T follicular helper cell (primary cell): ENCODE measurements at places on chromosomes 1 and 21.

GRCh38 chr1:220921498-220921897, 42.3 kb downstream of the HLX start:
- no peak for DNase-seq

DNA sequence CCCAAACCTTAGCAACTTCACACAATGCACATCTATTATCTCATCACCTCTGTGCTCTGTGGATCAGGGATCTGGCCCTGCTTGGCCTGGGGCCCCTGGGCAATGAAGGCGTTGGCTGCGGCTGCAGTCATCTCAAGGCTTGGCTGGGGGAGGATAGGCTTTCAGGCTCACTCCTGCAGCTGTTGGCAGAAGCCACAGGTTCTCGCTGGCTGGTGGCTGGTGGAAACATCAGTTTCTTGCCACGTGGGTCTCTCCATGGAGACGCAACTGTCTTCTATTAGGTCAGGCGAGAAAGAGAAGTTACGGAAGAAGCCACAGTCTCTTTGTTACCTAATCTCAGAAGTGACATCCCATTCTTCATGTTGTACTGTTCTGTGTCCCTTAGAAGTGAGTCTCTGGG, 3.6 kb upstream of the NPPA start:
- no peak for DNase-seq

GRCh38 chr21:32256873-32257620, 21.8 kb downstream of the MIS18A start:
- DNase-seq = no peak

DNA sequence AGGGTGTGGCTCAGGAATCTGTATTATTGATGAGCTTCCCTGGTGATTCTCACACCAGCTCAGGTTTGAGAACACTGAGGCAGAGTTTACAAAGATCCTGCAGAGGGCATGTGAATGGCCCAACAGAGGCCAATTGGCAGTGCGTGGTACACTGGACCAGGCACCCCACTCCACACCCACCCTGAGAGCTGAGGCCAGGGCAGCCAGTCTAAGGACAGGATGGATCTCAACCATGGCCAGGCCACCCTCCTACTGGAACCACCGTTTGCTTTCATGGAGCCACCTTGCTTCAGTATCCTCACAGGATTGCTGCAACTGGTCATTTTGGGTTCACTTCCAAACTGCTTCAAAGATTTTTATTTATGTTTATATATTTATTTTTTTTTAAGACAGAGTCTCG, 7.3 kb upstream of the RASSF5 start:
- DNase-seq = no peak

DNA sequence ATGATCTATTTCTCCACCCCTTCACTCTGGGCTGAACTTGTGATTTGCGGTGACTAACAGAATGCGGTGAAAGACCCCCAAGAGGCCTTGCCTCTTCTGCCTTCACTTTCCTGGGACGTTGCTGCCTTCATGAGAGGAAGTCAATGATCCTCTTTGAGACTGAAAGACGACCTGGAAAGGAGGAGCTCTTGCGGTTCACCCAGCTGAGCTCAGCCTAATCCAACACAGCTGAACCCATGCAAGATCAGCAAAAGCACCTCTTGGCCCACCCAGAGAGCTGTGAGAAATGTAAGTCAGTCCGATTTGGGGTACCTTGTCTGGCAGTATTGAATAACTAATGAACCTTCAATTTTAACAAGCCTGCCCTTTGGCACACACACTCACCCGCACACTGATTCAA, 767.4 kb upstream of the TPTE start:
- no peak for DNase-seq

DNA sequence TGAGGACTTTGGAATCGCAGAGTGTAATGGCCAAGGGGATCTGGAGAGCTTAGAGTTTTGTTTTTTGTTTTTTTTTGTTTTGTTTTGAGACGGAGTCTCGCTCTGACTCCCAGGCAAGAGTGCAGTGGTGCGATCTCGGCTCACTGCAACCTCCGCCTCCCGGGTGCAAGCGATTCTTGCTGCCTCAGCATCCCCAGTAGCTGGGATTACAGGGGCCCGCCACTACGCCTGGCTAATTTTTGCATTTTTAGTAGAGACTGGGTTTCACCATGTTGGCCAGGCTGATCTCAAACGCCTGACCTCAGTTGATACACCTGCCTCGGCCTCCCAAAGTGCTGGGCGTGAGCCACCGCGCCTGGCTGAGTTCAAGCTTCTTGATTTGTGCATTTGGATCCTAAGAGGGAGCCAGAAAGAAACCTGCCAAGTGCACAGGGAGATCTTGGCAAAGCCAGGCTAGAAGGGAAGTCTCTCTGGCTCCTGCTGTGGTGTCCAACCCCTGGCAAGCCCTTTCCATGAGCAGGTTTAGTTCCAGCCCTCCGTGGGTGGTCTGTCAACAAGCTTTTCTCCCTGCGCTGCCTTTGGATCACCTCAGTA, 852 bp downstream of the FAAH start:
- no peak for DNase-seq

DNA sequence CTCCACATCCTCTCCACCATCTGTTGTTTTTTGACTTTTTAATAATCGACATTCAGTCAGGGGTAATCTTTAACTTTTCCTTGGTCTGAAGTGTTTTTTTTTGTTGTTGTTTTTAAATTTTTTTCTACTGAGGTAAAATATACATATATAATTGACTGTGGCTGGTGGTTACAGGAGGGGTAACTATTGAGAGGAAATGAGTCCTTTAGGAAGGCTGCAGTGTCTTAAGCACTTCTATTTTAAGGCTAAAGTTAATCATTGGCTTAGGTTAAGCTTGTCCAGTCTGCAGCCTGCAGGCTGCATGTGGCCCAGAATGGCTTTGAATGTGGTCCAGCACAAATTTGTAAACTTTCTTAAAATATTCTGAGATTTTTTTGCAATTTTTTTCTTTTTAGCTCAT, 172.5 kb downstream of the CTH start:
- no peak for DNase-seq

GRCh38 chr1:193189442-193190095, 3.2 kb upstream of the B3GALT2 start:
- no peak for DNase-seq

DNA sequence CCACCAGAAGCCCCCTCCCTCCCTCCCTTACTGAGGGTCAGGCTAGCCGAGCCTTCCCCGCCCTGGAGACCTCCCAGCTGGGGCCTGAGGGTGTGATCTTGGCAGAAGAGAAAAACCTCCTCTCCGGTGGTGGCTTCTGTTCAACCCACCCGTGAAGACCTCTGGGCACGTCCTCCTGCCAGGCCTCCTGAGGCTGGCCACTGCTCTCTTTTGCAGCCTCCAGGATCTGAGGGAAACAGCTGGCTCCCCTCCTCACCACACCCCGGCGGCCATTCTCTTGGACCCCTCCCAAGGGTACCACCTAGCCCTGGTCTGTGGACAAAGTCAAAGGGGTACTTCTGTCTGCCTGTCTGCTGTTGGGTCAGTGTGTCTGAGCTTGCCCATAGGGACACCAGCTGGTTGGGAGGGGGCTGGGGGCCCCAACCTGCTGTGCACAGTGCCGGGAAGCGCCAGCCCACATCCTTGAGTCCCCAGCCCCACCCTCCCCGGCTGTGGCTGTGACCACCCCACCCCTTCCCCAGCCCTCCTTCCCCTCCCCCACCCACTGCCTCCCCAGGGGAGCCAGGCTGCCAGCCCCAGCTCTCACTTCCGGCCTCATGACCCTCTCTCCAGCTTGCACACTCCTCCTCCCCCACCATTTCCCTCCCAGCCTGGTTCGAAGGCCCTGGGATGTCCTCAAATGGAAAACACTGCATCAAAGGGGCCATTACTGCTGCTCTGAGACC, 48.1 kb downstream of the AHDC1 start:
- DNase-seq = no peak

DNA sequence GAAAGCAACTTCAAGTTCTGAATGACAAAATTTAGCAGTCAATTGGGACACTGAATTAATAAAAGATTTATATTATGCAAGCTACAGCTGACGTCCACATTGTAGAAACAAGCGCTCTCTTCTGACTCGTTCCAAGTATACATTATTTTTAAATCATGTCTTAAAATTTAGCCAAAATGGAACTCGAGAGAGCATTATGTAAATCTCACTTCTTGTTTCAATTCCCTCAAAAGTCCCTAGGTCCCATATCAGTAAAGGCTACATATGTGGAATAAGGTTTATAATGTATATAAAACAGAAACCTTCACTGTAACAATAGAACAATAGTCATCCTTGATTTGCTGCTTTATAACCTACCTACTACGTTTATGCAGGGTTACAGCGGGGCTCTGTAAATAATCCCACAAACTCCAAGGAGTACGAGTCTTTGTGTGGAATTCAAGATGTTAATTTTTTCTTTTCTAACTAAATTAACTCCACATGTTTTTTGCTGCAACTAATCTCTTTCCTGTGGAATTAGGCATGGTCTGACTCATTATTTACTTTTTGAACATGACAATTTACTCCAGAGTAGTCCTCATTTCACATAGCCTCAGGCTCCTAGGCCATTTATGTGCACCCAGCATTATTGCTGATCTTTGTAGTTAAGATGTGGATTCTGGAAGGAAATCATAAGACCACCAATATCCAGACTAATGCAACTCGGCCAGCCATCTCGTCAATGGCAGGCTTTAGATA, 785.1 kb downstream of the LTN1 start:
- no peak for DNase-seq

DNA sequence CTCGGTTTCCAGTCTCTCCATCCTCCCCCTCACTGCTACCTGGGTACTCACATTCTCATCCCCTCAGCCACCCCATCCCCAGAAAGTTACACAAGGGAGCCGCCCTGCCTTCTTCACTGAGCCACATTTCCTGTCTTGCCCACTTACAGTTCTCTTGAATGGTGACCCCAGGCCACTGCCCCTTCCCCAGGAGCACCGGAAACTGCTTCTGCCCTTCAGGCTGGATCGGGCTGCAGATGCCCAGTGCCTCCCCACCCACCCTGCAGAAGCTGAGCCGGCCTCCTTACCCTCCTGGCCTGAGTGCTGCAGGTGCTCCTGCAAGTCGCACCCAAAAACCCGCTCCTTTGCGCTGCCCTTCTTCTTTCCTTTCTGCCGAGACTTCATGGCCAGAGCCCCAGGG, 450 bp downstream of the ARHGAP30 start:
- no peak for DNase-seq

DNA sequence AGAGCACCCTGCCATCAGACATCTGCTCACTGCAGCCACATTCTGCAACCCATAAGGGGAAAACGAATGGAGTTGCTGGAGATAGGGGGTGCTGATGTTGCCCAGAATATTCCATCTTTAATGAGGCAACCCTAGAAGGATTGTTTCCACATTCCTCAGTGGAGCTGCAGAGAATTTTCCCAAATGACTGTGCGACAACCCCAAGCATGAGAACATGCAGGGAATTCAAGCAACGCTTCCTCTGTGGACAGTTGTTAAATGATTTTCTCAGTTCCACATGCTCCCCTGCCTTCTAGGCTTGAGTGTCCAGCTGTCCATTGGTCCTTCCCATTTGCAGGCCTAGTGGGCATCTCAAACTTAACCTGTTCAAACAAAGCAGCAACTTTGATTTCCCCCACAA, 20.5 kb upstream of the UBL4B start:
- no peak for DNase-seq

GRCh38 chr1:213194855-213195254, 143.8 kb downstream of the RPS6KC1 start:
- DNase-seq = no peak

- no peak for DNase-seq
Observed at GRCh38 chr1:44408212-44408582, 3.1 kb downstream of the RNF220 start.

DNA sequence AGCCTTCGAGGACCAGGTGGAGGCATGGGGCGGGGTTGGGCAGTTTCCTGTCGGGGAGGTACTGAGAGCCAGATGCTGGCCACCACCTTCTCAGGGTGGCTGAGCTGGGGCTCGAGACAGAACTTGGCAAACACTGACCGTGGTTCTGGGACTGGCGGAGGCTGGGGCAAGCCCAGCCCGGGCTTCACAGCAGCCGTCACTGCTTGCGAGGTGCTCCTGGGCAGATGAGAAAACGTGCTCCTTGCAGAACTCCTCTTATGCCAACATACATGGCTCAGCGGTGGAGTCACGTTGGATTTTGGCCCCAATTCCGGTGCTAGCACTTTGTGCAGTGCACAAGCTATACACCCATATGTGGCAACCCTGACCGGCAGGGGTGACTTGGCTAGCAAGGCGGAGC, 69.2 kb downstream of the RUNX3 start:
- no peak for DNase-seq

- peak; percentile 2 for DNase-seq
Observed at GRCh38 chr1:93344886-93345632, 648 bp upstream of the DR1 start.
